ENCODE measurements at places on chromosomes 1 and 21. TPM values are rescaled to one million over a fixed set of nuclear protein-coding genes. Genes with fewer than 3 reads are reported as not detected.

The ELAVL4 gene
- not detected for total RNA-seq

The TARBP1 gene
- total RNA-seq, result 15.5 TPM

The DNASE2B gene
- not detected for total RNA-seq

The NKAIN1 gene
- total RNA-seq, result under 0.01 TPM

The CDCA8 gene
- 10.1 TPM for total RNA-seq

The PAQR6 gene
- 0.27 TPM for total RNA-seq

The L1TD1 gene
- not detected for total RNA-seq

The CLCNKB gene
- not detected for total RNA-seq

The CFHR4 gene
- not detected for total RNA-seq

The MCL1 gene
- total RNA-seq, result 196 TPM

The LRRC71 gene
- total RNA-seq, result 0.36 TPM

The BNIPL gene
- under 0.01 TPM for total RNA-seq

The HLX gene
- 13.8 TPM for total RNA-seq

The HCN3 gene
- total RNA-seq, result 0.90 TPM

The AGMAT gene
- 0.27 TPM for total RNA-seq

The CSF3R gene
- not detected for total RNA-seq

The TMEM82 gene
- total RNA-seq, result not detected

The NR1I3 gene
- not detected for total RNA-seq

The SYPL2 gene
- not detected for total RNA-seq

The PLD5 gene
- total RNA-seq, result not detected

The PIGM gene
- total RNA-seq, result 3.1 TPM

The SLC66A1 gene
- total RNA-seq, result 12.0 TPM

The LYST gene
- total RNA-seq, result 8.8 TPM

The PDIK1L gene
- 3.2 TPM for total RNA-seq

The KLF17 gene
- not detected for total RNA-seq

The KRTAP13-2 gene
- not detected for total RNA-seq

The CNIH3 gene
- 1.5 TPM for total RNA-seq

The S100A9 gene
- total RNA-seq, result 0.18 TPM

The BCL2L15 gene
- 0.09 TPM for total RNA-seq

Data from endothelial cell of coronary artery (primary cell).